ENCODE measurements at places on chromosomes 4 and X.

DNA sequence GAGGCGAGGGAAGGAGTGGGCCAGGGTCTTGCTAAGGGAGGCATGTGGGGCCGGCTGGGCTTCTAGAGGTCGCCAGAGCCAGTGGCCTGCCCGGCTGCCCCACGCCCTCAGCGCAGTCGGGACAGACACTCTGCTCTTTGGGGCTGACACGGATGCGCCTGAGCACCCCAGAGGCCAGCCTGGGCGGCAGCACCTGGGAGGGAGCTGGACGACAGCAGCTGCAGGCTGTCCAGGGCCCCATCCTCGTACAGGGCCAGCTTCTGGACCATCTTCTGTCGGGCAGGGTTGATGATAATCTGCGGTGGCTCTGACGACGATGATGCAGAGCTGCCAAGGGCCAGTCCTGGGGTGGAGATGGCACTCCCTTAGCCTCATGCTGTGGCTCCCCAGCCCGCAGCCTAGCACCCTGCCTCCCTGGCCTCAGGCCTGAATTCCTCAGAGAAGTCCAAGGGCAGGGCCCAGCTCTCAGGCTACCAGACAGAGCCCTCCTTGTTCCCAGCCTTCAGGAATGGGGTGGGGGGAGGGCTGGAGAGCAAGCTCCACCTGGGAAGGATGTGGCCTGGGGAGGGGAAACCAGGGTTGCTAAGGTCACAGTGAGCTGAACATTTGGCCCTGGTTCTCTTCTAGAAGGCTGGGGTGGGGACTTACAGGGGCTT is 7.2 kb downstream of the IRAK1 start:
- DNase-seq, result no peak

- no peak for DNase-seq
Observed at GRCh38 chrX:37787423-37787869, 7.6 kb downstream of the CYBB start.

GRCh38 chrX:47960406-47960805 is 43.4 kb downstream of the ZNF182 start:
- no peak for DNase-seq

GRCh38 chr4:8163026-8163425 is 4.4 kb upstream of the ABLIM2 start:
- DNase-seq, result no peak

- no peak for DNase-seq
Observed at GRCh38 chrX:7904562-7904961, 22.7 kb downstream of the PNPLA4 start.

- no peak for DNase-seq
Observed at GRCh38 chrX:135453381-135453780, 31.6 kb downstream of the SMIM10L2A start.
